T-cell (primary cell): ENCODE measurements at places on chromosomes 7 and 10.

DNA sequence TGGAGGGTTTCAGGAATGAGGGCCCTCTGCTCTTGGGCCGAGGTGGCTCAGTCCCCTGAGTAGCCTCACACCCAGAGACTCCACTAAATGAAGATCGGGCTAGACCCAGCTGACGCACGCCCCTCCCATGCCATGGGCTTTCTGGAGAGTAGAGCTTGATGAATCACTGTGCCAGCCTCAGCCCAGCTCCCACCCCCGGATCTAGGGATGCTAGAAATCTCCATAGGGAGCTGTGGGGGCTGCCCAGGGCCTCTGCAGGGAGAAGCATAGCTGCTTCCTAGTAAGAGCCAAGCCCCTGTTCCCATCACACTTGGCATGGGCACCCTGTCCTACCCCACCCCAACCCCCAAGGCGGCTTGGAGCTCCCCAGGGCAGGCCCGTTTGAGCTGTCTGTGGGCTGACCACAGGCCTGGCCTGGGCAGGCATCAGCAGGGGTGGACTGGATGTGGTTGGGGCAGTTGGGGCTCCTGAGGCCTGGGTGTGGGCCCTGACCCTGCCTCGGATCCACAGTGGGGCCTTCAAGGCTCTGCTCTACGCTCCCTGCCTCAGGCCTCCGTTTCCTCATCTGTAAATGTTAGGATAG is 121.2 kb downstream of the ZMIZ1 start:
- no peak for DNase-seq

GRCh38 chr10:22468570-22469320 is 123.4 kb downstream of the SPAG6 start:
- DNase-seq, result no peak

DNA sequence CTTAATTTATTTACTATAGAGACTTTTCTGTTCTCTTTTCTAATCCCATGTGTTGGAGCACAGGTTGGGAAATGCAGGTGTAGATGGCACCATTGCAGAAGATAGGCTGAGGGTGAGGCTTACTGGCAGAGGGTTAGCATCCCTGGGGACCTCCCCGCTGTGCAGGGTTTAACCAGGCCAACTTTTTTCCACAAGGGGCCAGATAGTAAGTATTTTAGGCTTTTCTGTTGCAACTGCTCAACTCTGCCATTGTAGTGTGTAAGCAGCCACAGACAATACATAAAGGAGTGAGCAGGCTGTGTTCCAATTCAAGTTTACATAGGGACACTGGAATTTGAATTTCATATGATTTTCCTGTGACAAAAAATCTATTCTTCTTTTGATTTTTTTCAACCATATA is 34.6 kb upstream of the AOAH start:
- DNase-seq, result no peak

DNA sequence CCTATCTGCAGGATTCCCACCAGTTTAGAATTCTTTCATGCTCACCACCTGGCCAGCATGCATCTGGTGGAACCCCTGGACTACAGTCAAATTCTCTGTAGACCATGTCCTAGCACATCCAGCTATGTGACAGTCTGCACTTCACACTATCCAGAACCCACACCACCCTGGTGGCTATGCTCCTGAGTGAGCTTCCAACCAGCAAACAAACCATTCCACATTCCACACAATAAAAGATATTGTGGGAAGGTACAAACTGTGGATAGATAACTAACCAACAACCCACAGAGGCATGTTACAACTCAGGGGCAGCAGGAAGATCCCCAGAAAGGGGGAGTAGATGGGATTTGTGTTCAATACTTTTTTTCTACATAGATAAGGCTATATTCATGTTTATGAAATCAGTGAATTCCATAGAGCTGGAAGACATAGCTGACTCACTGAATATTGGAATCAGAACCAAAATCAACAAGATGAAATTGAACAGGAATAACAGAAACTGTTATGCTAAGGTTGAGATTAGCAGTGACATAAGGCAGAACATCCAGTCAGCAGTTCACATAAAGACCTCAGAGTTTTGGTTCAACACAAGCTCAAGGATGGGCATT is 72.5 kb downstream of the LRRC17 start:
- DNase-seq, result no peak

DNA sequence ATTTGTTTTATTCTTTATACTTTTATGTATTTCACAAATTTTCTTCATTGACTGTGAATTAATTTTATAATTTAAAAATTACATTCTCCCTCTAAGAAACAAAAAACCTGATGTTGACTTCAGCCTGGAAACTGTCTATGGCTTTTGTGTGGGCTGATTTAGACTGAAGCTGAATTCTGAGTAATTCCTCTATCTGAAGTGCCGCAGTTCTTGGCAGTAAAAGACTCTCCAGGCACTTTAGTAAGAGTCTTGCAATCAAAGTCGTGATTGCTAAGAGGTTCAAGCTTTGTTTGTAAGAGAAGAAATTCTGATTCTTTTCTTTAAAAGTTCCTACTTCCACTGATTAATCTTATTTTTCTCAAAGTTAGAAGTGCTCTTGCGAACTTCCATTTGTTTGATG is 3.4 kb upstream of the CEP41 start:
- no peak for DNase-seq
